Stimulated activated CD4-positive, alpha-beta T cell treated with anti-CD3 and anti-CD28 coated beads, Interleukin-1b, Interleukin-23, amount 100 ng/mL, for 1 hour (primary cell): ENCODE measurements at places on chromosomes 13 and 19.

- no peak for DNase-seq
Measured at GRCh38 chr13:105982219-105982930, 553.1 kb downstream of the EFNB2 start.

DNA sequence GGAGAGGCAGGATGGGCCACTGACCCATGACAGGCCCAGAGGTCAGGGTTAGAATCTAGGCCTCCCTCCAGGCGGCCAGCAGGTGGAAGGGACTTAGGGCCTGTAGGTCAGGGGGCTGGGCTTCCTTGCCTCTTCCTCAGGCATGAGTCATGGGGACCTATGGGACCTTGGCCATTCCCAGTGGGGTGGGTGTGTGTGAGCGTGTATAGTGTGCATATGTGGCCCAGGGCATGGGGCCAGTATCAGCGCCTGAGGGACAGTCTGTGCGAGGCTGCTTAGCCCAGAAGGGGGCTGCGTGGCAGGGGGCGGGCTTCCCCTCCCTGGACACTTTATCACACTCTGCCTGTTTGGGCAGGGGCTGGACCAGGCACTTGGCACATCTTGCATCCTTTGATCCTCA lies 13.3 kb downstream of the KCTD15 start:
- no peak for DNase-seq

DNA sequence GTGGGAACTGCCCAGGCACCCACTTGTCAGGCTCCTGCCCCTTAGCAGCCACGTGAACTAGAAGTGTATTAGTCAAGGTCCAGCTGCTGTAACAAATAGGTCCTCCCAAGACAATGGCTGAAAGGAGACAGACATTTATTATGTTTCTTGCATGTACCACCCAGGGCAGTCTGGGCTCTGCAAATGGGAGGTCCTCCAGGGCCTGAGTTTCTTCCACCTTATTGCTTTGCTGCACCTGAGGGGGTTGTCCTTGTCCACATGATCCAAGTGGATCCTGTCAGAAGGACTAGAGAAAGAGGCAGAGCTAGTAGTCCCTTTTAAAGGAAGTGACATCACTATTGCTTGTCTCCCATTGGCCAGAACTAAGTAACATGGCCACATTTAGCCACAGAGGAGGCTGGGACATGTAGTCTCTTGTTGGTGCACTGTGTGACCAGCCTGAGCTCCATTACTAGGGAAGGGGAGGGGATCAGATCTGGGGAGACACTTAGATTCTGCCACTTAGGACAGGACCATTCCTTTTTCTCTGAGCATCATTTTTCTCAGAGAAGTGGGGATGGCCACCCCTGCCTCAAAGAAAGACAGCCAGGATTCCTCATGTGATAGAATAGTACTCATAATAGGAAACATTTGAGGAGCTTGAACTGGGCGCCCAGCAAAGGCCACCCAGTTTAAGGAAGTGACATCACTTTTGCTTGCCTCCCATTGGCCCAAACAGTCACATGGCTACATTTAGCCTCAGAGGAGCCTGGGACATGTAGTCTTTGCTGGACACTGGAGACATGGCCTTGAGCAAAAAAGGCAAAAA lies 15.1 kb downstream of the CC2D1A start:
- no peak for DNase-seq

DNA sequence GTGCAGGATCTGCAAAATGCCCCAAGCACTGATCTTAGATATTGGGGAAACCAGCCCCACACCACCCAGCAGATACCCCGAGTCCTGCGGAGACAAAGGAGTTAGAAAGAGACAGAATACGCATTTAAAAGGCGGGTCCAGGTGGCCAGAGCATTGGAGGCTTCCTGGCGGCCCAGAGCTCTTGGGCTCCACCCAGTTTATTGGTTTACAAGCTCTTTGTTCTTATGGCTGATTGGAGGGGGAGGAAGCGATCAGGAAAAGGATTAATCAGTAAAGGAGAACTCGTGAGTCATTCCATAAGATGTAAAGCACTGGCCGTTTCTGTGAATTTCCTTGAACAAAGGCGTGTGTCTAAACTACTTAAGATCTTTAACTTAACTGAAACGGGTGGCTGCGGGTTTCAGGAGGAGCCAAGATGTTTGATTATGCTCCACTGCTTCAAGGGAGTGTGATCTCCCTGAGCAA lies 926 bp downstream of the ZNF587 start:
- no peak for DNase-seq

- DNase-seq: no peak
Measured at GRCh38 chr13:66343224-66343828, 886.8 kb downstream of the PCDH9 start.

DNA sequence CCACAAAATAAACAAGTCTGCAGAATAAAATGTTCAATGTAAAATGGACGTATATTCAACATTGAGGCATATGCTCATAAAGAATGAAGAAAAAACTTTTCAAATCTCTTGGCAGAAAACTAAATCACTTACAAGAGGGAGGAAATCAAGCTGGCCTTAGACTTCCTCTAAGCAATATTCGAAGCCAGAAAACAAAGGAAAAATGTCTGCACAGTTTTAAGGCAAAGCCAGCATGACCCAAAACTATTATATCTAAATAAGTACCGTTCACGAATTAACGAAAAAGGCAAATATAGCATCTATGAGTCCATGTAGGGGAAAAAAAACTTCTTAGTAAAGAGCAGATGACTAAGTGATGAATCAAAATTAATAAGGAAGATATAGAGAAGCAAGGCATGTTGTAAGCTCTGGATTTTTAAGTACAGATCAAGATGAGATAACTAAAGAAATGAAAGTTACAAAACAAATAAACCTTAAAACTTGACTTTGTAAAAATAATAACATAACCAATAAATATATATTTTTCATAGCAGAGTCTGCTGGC lies 101.3 kb downstream of the KCNRG start:
- DNase-seq: no peak

DNA sequence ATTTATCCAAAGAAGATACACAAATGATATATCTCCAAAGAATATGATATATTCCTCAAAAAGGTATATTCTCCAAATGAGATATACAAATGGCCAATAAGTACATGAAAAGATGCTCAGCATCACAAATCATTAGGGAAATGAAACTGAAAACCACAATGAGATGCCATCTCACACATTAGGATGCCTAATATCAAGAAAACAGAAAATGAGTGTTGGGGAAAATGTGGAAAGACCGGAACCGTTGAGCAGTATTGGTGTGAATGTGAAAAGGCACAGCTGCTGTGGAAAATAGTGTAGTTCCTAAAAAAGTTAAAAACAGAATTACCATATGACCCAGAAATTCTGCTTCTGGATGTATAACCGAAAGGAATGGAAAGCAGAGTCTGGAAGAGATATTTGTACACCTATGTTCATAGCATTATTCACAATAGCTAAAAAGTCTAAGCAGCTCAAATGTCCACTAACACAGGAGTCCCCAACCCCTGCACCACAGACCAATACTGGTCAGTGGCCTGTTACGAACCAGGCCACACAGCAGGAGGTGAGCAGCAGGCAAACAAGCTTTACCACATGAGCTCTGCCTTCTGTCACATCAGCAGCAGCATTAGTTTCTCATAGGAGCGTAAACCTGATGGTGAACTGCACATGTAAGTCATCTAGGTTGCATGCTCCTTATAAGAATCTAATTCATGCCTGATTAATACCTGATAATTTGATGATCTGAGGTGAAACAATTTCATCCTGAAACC lies 291.9 kb downstream of the PCDH20 start:
- DNase-seq: no peak

GRCh38 chr13:101013245-101013644 lies 338.6 kb upstream of the TMTC4 start:
- DNase-seq: no peak

GRCh38 chr13:111370570-111371535 lies 50.4 kb downstream of the TEX29 start:
- DNase-seq: no peak

- DNase-seq: no peak
Measured at GRCh38 chr13:22060187-22060586, 389.3 kb downstream of the FGF9 start.

- DNase-seq: no peak
Measured at GRCh38 chr19:30061223-30062064, 119.4 kb downstream of the URI1 start.

DNA sequence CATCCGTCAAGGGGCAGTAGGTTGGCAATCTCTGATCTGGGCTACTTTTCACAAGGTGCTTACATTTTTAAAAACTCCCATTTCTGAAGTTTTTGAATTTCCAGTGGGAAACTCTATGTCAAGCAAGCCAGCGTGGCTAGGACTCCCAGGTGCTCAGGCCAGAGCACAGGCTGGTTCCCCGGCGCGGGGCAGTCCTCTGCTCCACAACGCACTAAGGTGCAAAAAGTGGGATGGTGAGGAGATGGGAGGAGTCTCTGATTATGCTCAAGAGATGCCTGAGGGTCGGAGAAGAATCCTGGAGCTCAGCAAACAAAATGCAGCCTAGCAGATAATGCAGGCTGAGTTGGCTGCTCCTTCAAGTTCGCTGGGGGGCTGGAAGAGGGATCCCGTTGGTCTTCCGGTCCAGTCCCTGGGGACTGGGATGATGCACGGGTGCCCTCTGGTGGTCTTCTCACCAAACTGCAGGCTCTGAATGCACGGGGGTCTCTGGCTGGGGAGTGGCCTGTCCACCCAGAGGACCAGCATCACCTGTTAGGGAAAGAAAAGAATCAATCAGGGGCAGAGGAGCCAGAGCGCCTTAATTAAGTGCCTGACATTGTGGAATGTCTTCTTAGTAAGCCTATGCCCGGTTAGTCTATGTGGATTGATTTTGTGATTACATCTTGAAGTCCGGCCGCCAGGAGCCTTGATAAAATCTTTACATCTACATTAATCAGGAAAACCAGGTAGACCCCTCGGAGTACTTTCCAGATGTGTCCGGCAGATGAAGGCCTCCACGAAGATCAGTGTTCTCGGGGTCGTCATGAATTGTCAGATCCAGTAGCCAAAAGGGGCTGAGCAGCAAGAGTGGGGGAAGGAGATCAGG lies 244.4 kb upstream of the MAB21L1 start:
- DNase-seq: no peak

DNA sequence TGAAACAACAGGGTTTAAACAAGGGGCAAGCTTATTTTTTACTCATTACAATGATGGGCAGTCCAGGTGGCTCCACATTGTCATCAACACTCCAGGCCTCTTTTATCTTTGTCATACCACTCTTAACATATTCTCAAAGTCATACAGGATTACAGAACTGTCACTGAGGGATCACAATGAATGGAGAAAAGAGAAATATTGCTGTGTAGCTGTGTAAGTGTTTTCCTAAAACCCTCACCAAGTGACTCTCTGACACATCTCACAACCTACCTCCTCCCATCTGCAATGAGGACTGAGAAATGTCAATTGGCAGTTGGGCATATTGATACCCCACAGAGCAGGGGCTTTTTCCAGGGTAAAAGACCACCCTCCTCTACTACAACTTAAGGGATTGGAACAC lies 562.1 kb downstream of the TBC1D4 start:
- no peak for DNase-seq

DNA sequence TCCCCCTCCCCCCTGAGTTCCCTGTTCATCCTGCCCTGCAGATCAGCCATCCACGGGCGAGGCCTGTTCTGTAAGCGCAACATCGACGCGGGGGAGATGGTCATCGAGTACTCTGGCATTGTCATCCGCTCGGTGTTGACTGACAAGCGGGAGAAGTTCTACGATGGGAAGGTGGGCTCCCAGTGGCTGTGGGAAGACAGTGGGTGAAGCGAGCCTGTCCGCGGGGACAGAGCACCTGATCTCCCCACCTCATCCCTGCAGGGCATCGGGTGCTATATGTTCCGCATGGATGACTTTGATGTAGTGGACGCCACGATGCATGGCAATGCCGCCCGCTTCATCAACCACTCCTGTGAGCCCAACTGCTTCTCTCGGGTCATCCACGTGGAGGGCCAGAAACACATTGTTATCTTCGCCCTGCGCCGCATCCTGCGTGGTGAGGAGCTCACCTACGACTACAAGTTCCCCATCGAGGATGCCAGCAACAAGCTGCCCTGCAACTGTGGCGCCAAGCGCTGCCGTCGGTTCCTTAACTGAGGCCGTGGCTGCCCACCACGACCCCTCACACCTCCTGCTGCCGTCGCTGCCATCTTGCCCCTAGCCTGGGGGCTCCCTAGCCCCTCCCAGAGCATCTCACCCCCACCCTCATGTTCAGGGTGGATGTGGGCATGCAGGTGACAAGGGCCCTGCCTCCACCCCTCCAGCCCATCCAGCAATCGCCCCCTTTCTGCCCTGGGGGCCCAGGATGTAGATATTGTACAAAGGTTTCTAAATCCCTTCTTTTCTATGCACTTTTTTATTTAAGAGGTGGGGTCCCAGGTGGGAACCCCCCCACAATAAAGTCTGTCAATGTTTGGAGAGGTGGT lies 4.0 kb downstream of the IGFLR1 start:
- no peak for DNase-seq

DNA sequence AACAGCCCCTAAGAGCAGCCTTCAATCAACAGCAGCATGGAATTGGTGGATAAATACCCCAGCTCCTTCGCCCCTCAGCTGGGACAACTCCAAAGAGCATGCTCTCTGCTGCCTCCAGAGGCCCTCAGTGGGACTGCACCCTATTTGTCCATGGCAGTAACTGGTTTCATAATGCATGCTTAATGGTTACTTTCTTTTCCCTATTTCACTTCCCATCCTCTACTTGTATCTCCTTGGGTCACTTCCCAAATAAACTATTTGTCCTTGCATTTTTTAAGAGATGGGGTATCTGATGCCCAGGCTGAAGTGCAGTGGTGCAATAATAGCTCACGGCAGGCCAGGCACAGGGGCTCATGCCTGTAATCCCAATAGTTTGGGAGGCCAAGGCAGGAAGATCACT lies 13.5 kb upstream of the TPM4 start:
- no peak for DNase-seq

GRCh38 chr13:26255691-26256277 lies 1.9 kb downstream of the CDK8 start:
- no peak for DNase-seq

GRCh38 chr19:51780270-51780669 lies 14.7 kb upstream of the FPR3 start:
- DNase-seq: no peak

DNA sequence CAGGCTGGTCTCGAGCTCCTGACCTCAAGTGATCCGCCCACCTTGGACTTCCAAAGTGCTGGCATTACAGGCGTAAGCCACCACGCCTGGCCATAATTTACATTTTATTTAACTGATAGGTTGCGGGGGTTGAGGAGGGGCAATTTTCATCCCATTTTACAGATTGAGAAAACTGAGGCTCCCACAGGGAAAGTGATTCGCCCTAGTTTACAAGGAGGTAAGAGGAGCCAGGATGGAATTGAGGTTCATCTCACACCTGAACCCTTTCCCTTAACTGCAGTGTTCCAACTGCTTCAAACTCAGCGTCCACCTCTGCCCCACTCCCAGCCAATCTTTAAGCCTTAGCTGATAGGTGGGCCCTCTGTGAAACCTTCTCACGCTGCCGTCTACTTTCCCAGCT lies 4.0 kb upstream of the NAPA start:
- DNase-seq: no peak
